ENCODE measurements at places on chromosomes 2 and 18. TPM values are rescaled to one million over a fixed set of nuclear protein-coding genes. Genes with fewer than 3 reads are reported as not detected.
A peak's percentile ranks its signal among the peaks of the same experiment; 100 is the strongest.

- H3K4me1 ChIP-seq = peaks cover 19% of the 10 kb centered on the region
- H3K4me3 ChIP-seq = no peak overlapping the region
- no peaks in the 10 kb centered on the region for H3K27me3 ChIP-seq
- no peaks in the 10 kb centered on the region for H3K36me3 ChIP-seq
- peak; percentile 44 for DNase-seq
Observed at GRCh38 chr2:69589973-69590652, 53.4 kb downstream of the AAK1 start.

- H3K4me3 ChIP-seq = no peak overlapping the region
- H3K36me3 ChIP-seq = no peaks in the 10 kb centered on the region
- H3K4me1 ChIP-seq = no peaks in the 10 kb centered on the region
- no peak for DNase-seq
Observed at GRCh38 chr2:227099340-227099739, 64.7 kb downstream of the COL4A4 start.

GRCh38 chr2:9847140-9847539, 3.9 kb downstream of the TAF1B start:
- peaks cover 15% of the 10 kb centered on the region for H3K4me1 ChIP-seq
- peaks cover 21% of the 10 kb centered on the region for H3K36me3 ChIP-seq
- no peak overlapping the region for H3K27ac ChIP-seq
- no peaks in the 10 kb centered on the region for H3K27me3 ChIP-seq

DNA sequence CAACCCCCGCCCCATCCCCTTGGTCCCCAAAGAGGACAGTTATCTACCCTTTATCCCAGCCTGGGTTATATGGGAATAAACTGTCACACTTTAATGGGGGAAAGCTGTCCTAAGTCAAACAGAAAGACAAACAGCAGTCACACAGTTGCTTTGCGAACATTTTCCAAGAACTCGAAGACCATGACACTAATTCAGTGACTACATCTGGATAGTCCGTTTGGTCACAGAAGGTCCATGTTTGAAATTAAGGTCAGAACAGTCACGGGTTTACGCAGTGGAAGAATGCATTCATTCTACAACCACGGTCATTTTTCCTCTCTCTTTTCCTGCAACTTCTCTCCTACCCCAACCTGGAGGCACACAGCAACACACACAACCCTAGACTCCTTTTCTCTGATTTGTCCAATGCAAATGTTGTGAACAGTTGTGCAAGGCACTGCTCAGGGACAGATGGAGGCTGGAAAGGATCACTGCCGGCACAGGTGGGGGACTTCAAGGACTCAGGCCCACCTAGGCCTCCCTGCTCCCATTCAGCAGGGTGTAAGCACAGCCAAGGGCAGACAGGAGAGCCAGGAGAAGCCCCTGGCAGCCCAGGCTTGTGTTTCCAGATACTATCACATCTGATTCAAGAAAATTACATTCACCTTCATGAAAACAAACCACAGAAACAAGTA, 39.9 kb downstream of the ZNF516 start:
- peak overlapping the region; percentile 15 for H3K27ac ChIP-seq
- H3K27me3 ChIP-seq = no peaks in the 10 kb centered on the region
- H3K4me3 ChIP-seq = no peak overlapping the region
- peaks cover 81% of the 10 kb centered on the region for H3K4me1 ChIP-seq
- no peak for DNase-seq

DNA sequence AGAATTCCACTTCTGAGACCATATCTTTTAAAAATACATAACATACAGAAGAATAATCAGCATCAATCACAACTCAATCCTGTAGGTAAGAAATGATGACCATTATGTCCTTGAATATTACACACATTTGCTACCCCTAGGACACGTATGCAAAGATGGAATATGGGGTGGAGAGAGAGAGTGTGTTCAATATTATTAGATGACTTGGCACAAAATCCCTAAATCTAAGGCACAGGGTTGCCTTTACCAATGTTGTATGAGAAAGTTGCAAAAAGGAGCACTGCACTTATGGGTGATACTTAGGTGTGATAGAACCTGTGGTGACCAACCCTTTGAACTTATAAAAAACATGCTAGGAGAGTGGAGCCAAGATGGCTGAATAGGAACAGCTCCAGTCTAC, 326.2 kb upstream of the FSHR start:
- H3K4me1 ChIP-seq = no peaks in the 10 kb centered on the region
- no peak overlapping the region for H3K4me3 ChIP-seq
- DNase-seq = no peak
- no peak overlapping the region for H3K27ac ChIP-seq
- H3K27me3 ChIP-seq = no peaks in the 10 kb centered on the region

GRCh38 chr2:216596980-216597509, 36.2 kb upstream of the IGFBP2 start:
- peaks cover 14% of the 10 kb centered on the region for H3K4me1 ChIP-seq
- no peak for DNase-seq
- no peak overlapping the region for H3K4me3 ChIP-seq
- H3K27me3 ChIP-seq = no peaks in the 10 kb centered on the region
- no peaks in the 10 kb centered on the region for H3K36me3 ChIP-seq

GRCh38 chr2:103132536-103133217, 370.8 kb downstream of the TMEM182 start:
- no peak overlapping the region for H3K27ac ChIP-seq
- no peaks in the 10 kb centered on the region for H3K36me3 ChIP-seq
- H3K4me1 ChIP-seq = peaks cover 4% of the 10 kb centered on the region
- DNase-seq = no peak
- no peaks in the 10 kb centered on the region for H3K27me3 ChIP-seq

- H3K27me3 ChIP-seq = no peaks in the 10 kb centered on the region
- no peak for DNase-seq
- no peak overlapping the region for H3K27ac ChIP-seq
- H3K4me1 ChIP-seq = peaks cover 21% of the 10 kb centered on the region
- no peak overlapping the region for H3K4me3 ChIP-seq
- H3K36me3 ChIP-seq = no peaks in the 10 kb centered on the region
Observed at GRCh38 chr2:64656379-64656778, 2.7 kb upstream of the SERTAD2 start.

GRCh38 chr2:122081751-122082150, 326.3 kb downstream of the TSN start:
- no peak overlapping the region for H3K27ac ChIP-seq
- no peaks in the 10 kb centered on the region for H3K36me3 ChIP-seq
- H3K27me3 ChIP-seq = no peaks in the 10 kb centered on the region
- DNase-seq = no peak
- H3K4me1 ChIP-seq = no peaks in the 10 kb centered on the region
- H3K4me3 ChIP-seq = no peak overlapping the region

GRCh38 chr2:178775975-178776374, 31.2 kb downstream of the TTN start:
- no peak for DNase-seq
- H3K4me1 ChIP-seq = no peaks in the 10 kb centered on the region
- no peak overlapping the region for H3K27ac ChIP-seq
- H3K27me3 ChIP-seq = no peaks in the 10 kb centered on the region
- no peaks in the 10 kb centered on the region for H3K36me3 ChIP-seq
- no peak overlapping the region for H3K4me3 ChIP-seq

GRCh38 chr2:170408461-170409163, 230.7 kb downstream of the MYO3B start:
- H3K27ac ChIP-seq = no peak overlapping the region
- H3K4me1 ChIP-seq = peaks cover 10% of the 10 kb centered on the region
- H3K36me3 ChIP-seq = no peaks in the 10 kb centered on the region
- no peaks in the 10 kb centered on the region for H3K27me3 ChIP-seq
- no peak for DNase-seq
- no peak overlapping the region for H3K4me3 ChIP-seq

GRCh38 chr2:239471011-239471792, 70.4 kb upstream of the HDAC4 start:
- DNase-seq = no peak
- H3K27ac ChIP-seq = no peak overlapping the region
- H3K4me3 ChIP-seq = no peak overlapping the region
- no peaks in the 10 kb centered on the region for H3K27me3 ChIP-seq
- no peaks in the 10 kb centered on the region for H3K36me3 ChIP-seq

Gene TSPYL6
- total RNA-seq = not detected

Gene TFPI
- 12.9 TPM for total RNA-seq

Gene TFCP2L1
- 0.06 TPM for total RNA-seq

Gene AKAIN1
- total RNA-seq = not detected

Gene SLC14A1
- not detected for total RNA-seq

Gene POU3F3
- not detected for total RNA-seq

Gene CPS1
- total RNA-seq = 86.8 TPM

Gene LYPD1
- total RNA-seq = 5.3 TPM

Gene ABCB11
- 0.09 TPM for total RNA-seq

Gene NAT8
- not detected for total RNA-seq

Gene TTC31
- 41.1 TPM for total RNA-seq

Gene EML6
- total RNA-seq = 1.6 TPM

Gene CD207
- not detected for total RNA-seq

Gene ARHGAP15
- total RNA-seq = 5.9 TPM

Gene CFC1
- total RNA-seq = not detected

Gene HOXD13
- total RNA-seq = not detected
